Heart left ventricle (tissue), 16 donors: ENCODE measurements at places on chromosomes 4 and X.

GRCh38 chrX:133544115-133544514 lies 128.8 kb upstream of the GPC4 start:
- DNase-seq: no peak

DNA sequence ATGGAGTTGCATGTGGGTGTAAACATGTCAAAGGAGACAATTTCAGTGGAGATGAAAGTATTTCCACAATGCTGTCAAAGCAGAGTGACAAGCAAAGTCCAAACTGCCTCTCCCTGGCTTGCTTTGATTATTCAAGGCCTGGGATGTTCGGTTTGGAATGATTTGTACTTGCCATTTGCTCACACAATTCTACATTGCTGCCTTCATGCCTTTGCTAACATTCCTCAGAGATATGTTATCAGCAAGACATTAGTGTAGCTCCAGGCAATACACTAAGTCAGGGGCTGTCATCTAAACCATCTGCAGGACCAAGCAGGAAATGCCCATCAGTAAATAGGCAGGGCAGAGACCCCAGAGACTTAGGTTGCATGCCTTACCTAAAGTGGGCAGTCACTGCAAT lies 79.6 kb upstream of the C1QTNF7 start:
- DNase-seq: no peak

GRCh38 chrX:107753187-107753586 lies 22.4 kb downstream of the TSC22D3 start:
- no peak for DNase-seq

GRCh38 chr4:140875746-140876452 lies 119.7 kb upstream of the TBC1D9 start:
- no peak for DNase-seq

- DNase-seq: peak; percentile 77
Observed at GRCh38 chrX:51743179-51743957, at the start of gene GSPT2. Gene GSPT2, plus strand, starts transcription at chrX:51743442. Its CDS starts 185 bp downstream, at chrX:51743627.
